ENCODE measurements at places on chromosomes 1 and 21. TPM values are rescaled to one million over a fixed set of nuclear protein-coding genes. Genes with fewer than 3 reads are reported as not detected.

The BSND gene
- not detected for polyA plus RNA-seq

The SPATA45 gene
- not detected for polyA plus RNA-seq

The CLCA4 gene
- 1.5 TPM for polyA plus RNA-seq

The TMED5 gene
- polyA plus RNA-seq, result 35.2 TPM

The RTCA gene
- polyA plus RNA-seq, result 33.6 TPM

The RRP15 gene
- polyA plus RNA-seq, result 4.9 TPM

The GSTM5 gene
- not detected for polyA plus RNA-seq

The RUNX3 gene
- not detected for polyA plus RNA-seq

- DNase-seq, result no peak
These were observed 37.3 kb downstream of the COL24A1 start for GRCh38 chr1:86119214-86119764.

DNA sequence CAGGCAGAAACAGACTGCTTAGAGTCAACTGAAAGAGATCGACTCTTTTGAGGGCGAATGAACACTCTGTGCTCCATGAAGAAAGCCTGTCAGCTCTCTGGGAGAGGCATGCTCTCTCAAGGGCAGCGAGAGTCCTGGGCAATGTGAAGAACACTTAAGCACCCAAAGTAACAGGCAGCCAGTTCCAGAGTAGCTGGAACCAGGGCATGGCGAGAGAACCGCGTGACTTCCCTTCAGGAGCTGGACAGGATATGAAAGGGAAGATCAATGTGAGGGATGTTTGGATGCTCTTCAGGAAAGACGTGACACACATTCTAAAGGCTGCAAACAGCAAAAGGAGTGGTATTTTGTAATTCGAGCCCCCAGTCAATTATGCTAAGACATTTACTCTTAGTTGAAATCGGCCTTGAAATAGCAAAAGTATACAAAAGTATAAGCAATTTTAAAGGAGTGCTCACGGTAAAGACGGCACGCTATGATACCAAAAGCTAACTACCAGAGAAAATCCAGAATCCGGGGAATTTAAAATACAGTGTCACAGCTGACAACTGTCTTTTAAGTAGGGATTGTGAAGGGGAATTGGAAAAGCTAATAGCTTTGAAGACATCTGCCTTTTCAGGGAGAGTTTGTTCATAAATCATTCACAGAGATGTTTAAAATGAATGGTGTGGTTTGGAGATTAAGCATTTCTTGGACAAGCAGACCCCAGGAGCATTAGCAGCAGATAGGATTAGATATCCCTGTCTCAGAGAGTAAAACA is 20.8 kb downstream of the ADAMTS5 start:
- no peak for DNase-seq

- no peak for DNase-seq
These were observed 41.1 kb downstream of the SLC45A1 start for GRCh38 chr1:8358897-8359616.

GRCh38 chr1:204198348-204199340 is 2.4 kb upstream of the KISS1 start:
- peak; percentile 86 for DNase-seq

DNA sequence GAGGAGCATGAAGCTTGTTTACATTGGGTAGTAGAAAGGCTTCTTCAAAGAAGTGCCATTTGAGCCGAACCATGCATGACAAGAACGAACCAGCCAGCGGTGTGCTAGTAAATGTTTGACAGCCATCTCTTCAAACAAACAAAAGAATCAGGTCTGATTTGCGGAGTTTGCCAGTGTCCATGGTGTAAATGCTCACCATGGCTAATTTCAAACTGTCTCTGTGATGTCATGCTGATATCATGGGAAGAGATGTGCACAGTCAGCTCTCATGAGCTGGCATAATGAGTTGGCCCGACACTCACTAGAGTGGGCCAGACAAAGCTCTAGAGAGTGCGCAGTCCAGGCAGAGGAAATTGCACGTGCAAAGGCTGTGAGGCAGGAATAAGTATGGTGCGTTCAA is 101.1 kb downstream of the KAZN start:
- DNase-seq, result no peak

DNA sequence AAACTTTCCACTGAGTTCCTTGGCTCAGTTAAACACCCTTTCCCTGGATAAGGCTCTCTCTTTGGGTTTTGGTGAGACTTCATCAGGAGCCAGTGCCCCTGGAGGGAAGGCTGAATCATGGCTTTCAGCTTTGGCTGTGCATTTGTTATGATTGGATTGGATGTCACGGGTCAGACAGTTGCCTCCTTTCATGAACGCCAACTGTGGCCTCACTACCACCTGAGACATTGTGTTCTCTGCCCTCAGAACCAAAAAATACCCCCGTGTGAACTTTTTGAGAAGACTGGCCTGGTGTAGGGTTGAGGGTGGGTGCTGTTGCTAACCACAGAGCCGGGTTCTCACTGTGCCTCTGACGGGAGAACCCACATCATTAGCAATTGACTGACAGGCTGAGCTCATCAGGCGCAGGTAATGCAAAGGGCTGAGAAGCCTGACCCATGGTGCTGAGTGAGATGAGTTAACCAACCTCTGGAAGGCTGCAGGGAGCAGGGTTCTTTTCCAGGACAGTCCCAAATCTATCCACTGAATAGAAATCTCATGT is 65.6 kb downstream of the HHAT start:
- DNase-seq, result no peak

DNA sequence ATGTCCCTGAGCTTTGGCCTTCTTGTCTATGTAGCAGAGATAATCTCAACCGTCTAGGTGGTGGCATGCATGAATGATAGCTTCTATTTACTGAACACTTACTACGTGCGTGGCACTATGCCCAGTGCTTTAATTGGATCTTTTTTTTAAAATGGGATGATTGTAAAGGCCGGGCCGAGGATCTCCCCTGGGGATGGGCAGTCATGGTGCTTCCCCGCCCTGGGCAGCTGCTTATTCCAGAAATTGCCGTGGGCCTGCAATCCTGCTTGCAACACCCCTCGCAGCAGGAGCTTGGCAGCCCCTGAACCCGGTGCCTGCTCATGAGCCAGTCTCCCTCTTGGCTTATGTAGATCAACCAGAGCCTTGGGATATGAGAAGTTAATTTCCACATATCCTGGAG is 360.7 kb downstream of the CAMTA1 start:
- no peak for DNase-seq

DNA sequence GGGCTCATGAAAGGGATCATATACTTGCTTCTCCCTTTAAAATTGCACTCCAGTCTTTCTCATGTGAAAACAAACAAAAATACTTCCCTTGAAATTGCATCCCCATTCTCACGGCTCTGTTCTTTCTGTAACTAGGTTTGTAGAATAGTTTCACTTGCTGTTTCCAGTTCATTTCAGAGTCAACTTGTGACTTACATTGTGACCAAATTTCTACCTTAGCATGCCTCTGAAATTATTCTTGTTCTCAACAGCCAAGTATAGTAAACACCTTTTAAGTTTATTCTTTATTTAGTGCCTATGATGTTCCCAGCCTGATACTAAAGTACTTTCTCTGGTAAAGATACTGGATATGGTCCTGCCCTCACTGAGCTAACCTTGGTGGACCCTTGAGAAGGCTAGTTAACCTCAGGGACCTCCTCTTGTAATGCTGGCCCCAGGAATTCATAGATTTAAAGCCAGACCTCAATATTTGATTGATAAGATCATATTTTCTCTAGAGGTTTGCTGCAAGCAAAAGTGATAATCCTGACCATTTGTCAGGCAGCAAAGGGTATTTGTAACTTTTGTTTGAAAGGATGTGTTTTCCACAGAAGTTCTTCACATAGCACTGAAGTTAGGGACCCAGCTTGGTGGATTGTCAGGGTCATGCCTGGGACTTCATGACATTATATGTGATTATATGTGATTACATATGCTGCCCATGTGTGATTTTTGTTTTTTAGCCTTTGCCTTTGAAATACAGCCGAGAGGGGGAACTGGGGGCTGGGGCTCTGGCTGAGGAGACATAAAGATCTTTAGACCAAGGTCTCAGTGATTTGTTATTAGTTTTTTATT is 29.6 kb downstream of the VANGL2 start:
- no peak for DNase-seq

DNA sequence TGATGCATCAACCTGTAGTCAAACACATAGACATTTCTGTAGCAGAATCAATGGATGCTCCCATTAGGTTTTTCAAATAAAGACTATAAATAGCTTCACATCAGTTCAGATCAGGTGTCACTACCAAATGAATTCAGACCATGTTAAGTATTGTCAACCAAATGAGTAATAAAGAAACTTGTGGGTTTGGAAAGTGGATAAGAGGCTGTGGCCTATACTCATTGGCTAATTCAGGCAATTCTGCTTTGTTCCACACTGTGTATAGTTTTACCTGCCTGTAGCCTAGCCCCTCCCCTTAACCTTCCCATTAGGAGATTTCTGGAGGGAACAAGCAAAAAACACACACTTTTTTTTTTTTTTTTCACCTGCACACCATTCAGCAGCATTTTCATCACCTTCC is 321.2 kb downstream of the HLX start:
- DNase-seq, result no peak

- no peak for DNase-seq
These were observed 490 bp upstream of the FAM110D start for GRCh38 chr1:26158271-26158907.

DNA sequence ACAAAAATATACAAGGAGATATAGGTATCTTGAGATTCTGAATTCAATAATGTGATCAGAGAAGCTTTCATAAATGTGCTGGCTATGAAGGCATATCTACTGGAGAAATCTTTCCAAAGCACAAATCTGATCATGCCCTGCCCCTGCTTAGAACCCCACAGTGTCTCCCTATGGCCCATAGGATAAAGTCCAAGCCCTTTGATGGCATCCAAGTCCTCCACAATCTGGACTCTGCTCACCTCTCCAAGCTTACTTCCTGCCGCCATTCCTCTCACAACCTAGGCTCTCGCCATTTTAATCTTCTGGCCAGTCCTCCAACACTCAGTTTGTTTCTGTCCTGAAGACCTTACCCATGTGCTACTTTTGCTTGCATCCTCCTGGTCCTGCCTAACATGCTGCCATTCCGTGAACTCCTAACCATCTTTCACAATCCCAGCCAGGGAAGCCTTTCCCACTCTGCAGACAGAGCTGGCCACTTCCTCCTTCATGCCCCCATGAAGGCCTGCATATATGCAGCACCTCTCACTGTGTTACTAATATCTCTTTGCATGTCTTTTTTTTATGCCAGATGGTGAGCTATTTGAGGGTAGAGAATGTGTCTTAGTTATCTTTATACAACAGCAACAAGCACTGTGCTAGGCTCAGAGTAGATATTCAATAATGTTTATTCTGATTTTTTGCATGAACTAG is 5.6 kb upstream of the ATP1A1 start:
- no peak for DNase-seq

- DNase-seq, result no peak
These were observed 146.6 kb downstream of the VPS13D start for GRCh38 chr1:12376236-12377045.

GRCh38 chr1:165375623-165376022 is 19.1 kb upstream of the LMX1A start:
- DNase-seq, result no peak

DNA sequence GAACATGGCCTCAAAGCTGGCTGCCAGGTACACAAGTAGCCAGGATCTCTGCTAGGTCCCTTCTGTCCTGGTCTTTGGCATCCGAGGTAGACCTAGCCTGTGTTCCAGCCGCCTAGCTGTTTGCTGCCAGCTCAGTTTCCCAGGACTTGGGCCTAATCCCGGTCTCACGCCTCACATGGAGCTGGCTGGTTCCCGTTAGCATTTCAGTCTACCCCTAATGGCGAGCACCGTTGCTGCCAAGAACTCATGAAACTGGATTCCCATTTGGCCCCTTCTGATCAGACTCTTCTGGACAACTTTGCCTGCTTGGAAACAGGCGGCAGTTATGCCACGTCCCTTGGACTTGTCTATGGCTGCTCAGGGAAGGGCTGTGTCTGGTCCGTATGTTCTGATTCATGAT is 26.2 kb upstream of the HHAT start:
- no peak for DNase-seq

DNA sequence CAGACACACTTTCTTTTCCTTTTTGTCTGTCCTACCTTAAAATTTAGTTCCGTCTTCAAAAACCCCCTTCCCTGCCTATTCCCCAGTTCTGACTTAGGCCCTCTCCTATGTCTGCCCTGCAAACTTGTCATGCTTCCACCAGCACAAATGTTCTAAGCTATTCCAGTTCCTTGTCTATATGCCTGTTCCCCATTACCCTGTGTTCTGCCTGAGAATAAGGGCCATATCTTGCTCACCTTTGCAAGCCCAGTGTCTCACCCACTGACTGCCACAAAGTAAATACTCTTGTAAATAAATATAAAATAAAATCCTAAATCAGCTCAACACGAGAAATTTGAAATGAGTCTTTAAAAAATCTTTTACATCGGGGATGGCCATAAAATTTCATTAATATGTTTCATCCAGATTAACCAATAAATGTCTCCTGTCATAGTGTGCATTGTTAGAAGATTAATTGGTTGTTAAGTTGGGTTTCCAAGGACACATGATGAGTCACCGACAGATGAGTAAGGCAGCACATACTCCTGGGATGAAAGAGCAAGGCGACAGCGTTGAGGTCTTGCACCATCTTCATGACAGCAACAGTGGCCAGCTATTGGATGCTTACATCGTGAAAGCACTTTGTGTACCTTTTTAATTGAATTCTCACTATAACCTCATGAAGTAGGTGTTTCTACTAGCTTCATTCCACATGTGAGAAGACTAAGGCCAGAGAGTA is 92.6 kb upstream of the NGF start:
- DNase-seq, result peak; percentile 89

DNA sequence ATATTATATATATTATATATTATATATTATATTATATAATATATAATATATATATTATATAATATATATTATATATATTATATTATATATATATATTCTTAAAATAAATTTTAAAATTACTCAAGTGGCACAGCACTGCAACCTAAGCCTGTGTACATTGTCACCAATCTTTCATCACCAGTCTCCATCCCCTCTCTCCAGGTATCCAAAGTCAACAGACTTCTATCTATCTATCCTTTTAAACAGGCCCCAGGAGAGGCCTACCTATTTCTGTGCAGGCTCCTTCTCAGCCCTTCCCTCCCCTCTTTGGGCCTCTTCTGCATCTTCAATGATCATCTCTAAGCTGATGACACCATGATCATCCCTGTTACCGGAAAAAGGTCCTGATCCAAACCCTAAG is 111.7 kb downstream of the RHOU start:
- no peak for DNase-seq
